Stimulated activated CD4-positive, alpha-beta T cell treated with anti-CD3 and anti-CD28 coated beads, Interleukin-15, amount 100 ng/mL, for 48 hours (primary cell): ENCODE measurements at places on chromosomes 11 and 22.

GRCh38 chr11:96254087-96254486 is 88.9 kb downstream of the MAML2 start:
- DNase-seq = no peak

DNA sequence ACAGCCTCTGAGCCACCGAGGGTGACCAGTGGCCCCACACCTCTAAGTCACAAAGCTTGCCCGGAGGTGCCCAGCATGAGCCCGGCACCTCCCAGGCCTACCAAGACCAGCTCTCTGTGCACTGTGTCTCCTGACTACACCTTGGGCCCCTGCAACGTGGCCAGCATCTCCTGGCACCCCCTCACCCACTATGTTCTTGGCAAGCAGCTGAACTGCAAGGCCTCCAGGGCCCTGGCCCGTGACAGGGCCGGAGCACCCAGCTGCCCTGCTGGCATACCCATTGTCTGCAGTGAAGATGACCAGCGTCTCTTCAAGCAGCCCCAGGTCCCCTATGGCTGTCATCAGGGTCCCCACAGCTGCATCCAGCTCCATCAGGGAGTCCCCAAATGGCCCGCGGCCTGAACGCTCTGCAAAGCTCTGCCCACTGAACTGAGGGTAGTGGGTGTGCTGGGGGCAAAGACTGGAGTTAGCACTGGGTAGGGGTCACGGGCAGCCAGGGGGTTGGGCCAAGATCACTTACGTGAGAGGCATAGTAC is 1.6 kb downstream of the ARSA start:
- DNase-seq = no peak

- no peak for DNase-seq
Observed at GRCh38 chr11:110833033-110833484, 120.8 kb upstream of the ARHGAP20 start.

GRCh38 chr22:19852177-19852781 is 2.4 kb downstream of the GNB1L start:
- no peak for DNase-seq

DNA sequence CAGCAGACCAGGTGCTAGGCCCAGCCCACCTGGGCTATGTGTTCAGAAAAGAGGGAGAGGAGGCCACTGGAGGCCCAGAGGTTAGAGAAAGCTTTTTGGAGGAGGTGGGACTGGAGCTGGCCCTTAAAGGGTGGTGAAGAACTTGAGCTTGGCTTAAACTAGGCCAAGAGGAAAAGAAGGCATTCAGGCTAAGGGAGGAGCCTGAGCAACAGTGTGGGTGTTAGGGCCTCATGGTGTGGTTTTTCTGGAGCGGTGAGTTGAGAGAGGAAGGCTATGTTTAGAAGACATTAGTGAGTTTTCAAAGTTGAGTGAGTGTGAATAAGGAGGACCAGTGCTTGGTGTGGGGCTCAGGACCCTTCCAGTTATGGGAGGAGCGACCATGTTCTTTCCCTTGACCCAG is 6.2 kb downstream of the TAF6L start:
- no peak for DNase-seq

- no peak for DNase-seq
Observed at GRCh38 chr11:77547863-77548551, 41.7 kb upstream of the AQP11 start.

DNA sequence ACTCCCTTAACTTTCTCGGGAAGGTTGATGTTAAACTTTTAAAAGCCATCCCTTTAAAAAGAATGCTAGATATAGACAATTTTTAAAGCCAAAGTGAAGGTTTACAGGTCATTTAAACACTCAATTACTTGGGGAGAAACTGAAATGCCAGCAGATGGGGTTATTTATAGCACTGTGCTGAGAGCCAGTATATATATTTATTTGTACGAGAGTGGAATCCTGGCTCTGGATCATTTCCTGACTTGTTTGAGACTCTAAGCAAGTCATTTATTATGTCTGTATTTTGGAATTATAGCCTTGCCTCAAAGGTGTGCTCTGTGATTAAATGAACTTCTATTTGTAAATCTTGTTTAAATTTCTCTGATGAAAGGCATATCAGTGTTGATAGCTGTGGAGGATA is 6.8 kb upstream of the ZBED5 start:
- no peak for DNase-seq

DNA sequence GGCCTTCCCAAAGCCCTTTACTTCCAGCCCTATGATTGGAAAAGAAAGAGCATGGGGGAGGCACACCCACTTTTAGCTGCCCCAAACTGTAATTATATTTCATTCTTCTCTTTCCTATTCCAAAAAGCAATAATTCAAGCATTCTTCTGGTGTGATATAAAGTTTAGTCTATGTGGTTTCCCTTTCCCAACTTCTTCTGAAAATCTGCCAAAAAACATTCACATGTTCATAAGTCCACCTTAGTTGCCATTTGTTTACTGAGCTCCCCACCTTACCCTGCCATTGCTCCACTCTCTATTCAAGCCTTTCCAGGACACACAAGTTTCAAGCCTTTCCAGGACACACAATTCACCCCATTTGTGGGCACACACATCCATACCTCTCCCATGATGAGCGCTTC is 111.6 kb upstream of the BMAL1 start:
- DNase-seq = no peak

- no peak for DNase-seq
Observed at GRCh38 chr22:19951346-19951745, 9.7 kb upstream of the TXNRD2 start.

DNA sequence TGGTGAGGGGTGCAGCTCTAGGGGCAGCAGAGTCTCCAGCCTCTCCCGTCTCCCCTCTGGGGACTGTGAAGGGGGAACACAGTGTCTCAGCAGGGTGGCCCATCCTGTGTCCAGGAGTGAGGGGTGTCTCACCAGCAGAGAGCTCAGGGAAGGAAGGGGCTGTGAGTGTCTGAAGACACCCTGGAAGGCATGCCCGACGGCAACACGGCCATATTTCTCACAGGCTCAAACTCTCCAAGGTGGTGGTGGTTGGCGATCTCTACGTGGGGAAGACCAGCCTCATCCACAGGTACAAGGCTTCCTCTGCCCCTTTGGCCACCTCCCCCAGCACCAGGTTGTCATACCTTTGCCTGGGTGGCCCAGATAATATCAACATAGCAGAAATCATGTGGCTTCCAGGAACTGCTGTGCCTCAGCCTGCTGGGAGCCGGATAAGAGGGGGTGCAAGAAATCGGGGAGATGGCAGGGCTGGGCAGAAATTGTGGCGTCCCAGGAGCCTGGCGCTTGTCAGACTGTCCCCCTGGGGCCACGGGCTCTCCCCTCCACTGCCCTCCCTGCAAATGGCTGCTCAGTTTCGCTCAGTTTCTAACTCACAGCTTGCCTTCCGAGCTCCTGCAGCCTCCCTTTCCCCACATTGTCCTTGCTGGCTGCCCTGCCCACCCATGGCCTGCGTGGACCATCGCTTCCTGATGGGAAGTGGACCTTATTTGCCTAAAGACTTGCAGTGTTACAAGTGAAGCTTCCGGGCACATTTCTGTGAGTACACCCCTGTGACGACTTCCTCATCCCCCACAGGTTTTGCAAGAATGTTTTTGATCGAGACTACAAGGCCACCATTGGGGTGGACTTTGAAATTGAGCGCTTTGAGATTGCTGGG is 7.2 kb downstream of the RAB36 start:
- no peak for DNase-seq

- no peak for DNase-seq
Observed at GRCh38 chr11:114176321-114176720, 116.8 kb downstream of the ZBTB16 start.

DNA sequence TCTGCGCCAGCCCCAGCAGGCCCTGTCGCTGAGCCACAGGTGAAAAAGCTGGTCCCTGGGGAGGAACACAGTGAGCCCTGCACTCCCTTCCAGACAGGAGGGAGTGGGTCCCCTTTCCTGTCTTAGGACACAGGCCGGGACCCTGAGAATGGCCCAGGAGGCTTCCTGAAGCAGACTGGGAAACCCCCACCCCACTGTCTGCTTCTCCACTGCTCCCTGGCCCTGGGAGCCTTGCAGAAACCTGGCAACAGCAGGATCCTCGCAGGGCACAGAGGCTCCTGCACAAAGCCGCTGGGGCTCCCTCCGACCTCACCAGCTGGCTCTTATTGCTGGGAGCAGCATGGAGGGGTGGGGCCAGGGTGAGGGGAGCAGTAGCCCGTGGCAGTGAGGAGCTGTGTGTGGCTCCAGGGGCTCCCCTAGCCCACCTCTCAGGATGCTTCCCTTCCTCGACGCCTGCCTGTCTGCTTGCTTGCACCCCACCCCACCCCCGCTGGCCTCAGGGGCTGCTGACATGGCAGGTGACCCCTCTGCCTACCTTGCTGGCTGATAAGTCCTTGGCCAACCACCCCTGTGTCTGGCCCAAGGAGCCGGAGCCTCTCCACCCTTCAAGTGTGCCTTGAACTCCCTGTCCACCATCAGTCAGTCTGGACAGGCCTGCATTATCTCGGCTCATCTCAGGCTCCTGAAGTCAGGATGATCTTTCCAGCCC is 72.1 kb upstream of the KCNQ1OT1 start:
- no peak for DNase-seq

- no peak for DNase-seq
Observed at GRCh38 chr11:68212421-68213134, 518 bp downstream of the KMT5B start.

GRCh38 chr11:66006891-66007176 is 4.5 kb downstream of the BANF1 start:
- DNase-seq = no peak

- DNase-seq = no peak
Observed at GRCh38 chr11:132712466-132712865, 819.8 kb downstream of the OPCML start.

GRCh38 chr11:70364745-70365543 is 33.4 kb upstream of the CTTN start:
- DNase-seq = peak; percentile 73

DNA sequence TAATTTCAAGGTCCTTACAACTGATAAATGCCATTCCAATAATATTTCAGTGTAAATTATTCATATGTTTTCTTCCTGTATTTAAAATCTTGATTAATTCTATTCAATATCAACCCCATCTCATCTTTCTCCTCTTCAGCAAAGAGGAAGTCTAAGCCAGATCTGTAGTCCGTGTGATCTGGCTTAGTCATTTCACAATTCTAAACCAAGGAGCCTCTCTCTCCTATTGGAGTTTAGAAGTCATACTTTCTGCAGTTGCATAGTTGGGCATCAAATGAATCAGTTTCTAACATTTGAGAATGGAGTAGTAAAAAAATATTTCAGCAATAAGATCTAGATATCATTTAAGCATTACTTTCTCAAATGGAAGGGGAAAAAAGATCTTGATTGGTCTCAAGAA is 354.9 kb downstream of the JRKL start:
- no peak for DNase-seq

DNA sequence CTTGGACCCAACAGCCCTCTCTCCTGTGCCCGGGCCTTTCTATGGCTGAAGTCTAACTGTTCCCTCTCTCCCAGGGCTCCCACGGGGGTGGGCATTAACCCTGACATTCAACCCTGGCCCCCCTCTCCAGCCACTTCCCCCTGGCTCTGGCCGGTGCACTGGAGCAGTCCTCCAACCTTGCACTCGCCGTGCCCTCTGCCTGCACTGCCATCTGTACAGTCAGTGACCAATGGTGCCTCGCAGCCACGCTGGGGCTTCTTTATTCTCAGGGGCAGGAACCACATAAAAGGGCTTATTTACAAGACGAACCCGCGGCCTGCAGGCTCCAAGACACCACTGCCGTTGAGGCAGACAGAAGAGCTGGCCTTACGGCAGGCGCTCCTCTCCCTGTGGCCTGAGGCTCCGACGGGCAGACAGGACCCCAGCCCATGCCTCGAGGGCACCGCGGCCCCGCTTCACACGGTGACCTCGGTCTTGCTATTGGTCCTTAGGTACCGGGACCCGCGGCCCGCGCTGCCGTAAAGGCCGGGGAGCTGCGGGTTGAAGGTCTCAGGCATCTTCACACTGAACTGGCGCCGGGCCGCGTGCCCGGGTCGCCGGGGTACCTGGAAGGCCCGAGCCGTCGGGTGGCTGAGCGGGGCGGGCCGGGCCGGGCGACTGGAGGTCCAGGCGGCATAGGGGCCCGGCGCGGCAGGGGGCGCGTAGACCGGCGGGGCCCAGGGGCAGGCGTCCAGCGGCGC is 5.4 kb downstream of the SHISA8 start:
- no peak for DNase-seq

DNA sequence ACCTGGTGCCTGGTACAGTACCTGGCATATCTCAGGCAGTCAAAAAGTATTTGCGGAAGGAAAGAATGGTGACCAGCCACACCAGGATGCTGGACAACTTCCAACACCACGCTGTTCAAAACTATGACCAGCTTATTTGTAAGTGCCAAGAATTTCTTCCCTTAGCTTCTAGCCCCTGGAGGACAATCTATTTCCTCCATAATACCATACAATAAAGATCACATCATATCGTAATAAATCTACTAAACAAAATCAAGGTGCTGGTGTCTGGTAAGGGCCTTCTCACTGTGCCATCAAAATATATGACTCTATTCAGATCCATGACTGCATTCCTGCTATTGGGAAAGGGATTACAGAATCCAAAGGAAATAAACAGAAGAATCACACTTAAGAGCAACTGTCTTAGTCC is 51.5 kb downstream of the ALG9 start:
- no peak for DNase-seq

DNA sequence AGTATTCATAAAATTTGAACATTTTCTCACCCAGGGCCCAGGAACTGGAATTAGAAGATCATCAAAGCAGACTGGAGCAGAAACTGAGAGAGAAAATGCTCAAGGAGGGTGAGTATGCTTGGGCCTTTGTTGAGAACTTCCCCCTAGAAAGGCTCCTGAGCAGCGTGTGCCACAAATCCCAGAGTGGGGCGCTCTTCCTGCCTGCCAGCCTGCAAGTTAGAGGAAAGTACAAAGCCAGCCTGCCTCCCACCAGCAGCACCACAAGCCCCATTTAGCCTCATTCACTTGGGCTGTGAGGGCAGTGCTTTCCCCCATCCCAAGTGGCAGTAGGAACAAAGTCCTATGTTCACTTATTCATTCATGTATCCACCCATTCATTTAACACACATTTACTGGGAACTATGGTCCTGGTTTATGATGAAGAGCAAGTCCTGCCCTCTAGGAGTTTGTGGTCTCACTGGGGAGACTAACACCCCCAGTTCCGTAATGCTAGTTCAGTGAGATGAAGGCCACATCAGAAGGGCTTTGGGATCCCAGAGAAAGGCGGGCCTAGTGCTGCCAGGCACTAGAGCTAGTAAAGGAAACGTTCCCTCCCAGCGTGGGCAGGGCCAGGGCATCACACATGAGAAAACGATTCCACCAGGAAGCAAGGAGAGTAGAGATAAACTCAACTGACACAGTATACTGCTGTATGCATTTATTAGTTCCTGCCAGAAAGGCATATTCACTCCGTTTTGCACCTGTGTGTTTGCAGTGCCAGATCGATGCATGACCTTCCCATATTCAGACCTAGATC is 22.4 kb upstream of the PARVA start:
- DNase-seq = no peak

GRCh38 chr11:79352349-79352703 is 88.5 kb downstream of the TENM4 start:
- no peak for DNase-seq

DNA sequence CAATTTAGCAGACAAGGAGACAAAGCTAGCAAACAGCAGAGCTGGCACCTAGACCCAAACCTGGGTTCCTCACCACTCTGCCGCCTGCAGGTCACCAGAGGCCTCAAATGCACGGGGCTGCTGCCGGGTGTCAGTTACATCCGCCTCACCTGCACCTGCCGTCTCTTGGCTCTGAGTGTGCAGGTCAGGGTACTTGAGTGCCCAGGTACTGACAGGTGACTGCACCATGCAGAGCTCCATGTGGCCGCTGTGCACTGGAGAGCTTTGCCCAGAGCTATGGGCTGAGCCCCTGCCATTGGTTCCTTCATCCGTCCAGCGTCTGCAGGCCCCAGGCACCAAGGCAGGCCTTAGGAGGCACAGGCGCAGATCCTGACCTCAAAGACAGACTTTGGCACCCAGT is 35.0 kb downstream of the PDGFB start:
- no peak for DNase-seq

GRCh38 chr11:33052231-33052630 is 12.9 kb downstream of the TCP11L1 start:
- no peak for DNase-seq
